Naive thymus-derived CD8-positive, alpha-beta T cell (primary cell): ENCODE measurements at places on chromosomes 7 and 10.

DNA sequence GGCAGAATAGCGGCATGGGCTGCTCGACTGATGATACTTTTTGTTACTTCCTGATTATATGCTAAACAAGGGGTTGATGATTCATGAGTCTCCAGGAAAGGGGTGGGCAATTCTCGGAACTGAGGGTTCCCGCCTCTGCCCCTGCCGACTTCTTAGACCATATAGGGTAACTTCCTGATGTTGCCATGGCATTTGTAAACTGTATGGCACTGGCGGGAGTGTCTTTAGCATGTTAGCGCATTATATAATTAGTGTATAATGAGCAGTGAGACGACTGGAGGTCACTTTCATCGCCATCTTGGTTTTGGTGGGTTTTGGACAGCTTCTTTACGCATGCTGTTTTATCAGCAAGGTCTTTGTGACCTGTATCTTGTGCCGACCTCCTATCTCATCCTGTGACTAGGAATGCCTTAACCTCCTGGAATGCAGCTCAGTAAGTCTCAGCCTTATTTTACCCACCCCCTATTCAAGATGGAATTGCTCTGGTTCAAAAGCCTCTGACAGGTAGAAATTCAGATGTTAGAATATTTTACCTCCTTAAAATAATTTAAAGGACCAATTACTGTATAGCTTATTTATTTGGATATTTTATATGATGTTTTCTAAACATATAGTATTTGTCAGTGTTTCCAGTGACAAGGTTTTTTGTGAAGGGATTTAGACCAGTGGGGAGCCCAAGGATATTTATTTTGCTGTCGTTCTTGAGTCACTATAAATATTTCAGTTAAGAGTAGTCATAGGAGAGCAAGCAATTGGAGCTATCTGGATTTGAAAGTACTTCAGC is 90.1 kb upstream of the PIK3CG start:
- H3K4me1 ChIP-seq, result peaks cover 3% of the 10 kb centered on the region
- no peak for DNase-seq
- H3K27ac ChIP-seq, result no peak overlapping the region
- H3K27me3 ChIP-seq, result peaks cover 10% of the 10 kb centered on the region
- no peak overlapping the region for H3K4me3 ChIP-seq
- no peaks in the 10 kb centered on the region for H3K36me3 ChIP-seq

DNA sequence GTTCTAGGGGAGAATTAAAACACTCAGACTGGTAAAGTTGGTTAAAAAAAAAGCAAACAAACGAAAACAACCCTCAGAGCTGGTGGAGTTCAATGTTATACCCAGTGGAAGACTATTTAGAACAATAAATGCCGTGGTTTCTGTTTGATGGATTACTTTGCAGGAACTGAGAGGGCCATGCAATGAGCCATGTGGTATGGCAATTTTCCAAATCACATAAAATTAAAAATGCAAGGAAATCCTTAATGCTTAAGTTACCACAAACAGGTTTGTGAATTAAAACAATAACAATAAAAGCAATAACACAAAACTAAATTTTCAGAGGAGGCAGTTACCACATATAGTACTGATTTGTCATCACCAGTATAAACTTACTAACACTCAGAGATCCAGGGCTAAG is 96.9 kb downstream of the RTKN2 start:
- DNase-seq, result no peak
- no peaks in the 10 kb centered on the region for H3K27me3 ChIP-seq
- H3K4me3 ChIP-seq, result no peak overlapping the region
- H3K27ac ChIP-seq, result no peak overlapping the region
- H3K4me1 ChIP-seq, result peaks cover 2% of the 10 kb centered on the region

- H3K27me3 ChIP-seq, result no peaks in the 10 kb centered on the region
- H3K36me3 ChIP-seq, result peaks cover 8% of the 10 kb centered on the region
- H3K4me3 ChIP-seq, result peak overlapping the region; percentile 95
- peak overlapping the region; percentile 87 for H3K27ac ChIP-seq
Observed at GRCh38 chr7:112790586-112791003, 402 bp upstream of the TMEM168 start.

- no peak overlapping the region for H3K27ac ChIP-seq
- no peaks in the 10 kb centered on the region for H3K27me3 ChIP-seq
- no peaks in the 10 kb centered on the region for H3K4me1 ChIP-seq
- H3K36me3 ChIP-seq, result no peaks in the 10 kb centered on the region
Observed at GRCh38 chr10:69854511-69855345, 53.0 kb downstream of the COL13A1 start.

GRCh38 chr10:131617113-131617858 is 283.5 kb upstream of the PPP2R2D start:
- H3K4me1 ChIP-seq, result no peaks in the 10 kb centered on the region
- H3K36me3 ChIP-seq, result no peaks in the 10 kb centered on the region
- H3K27me3 ChIP-seq, result peaks cover 25% of the 10 kb centered on the region
- H3K4me3 ChIP-seq, result no peak overlapping the region
- DNase-seq, result no peak

GRCh38 chr7:66307591-66308215 is 102.6 kb downstream of the TPST1 start:
- no peaks in the 10 kb centered on the region for H3K27me3 ChIP-seq
- peaks cover 8% of the 10 kb centered on the region for H3K36me3 ChIP-seq
- no peak overlapping the region for H3K4me3 ChIP-seq
- peaks cover 3% of the 10 kb centered on the region for H3K4me1 ChIP-seq
- DNase-seq, result no peak
- no peak overlapping the region for H3K27ac ChIP-seq

GRCh38 chr7:111833466-111833865 is 271.2 kb upstream of the IMMP2L start:
- H3K27me3 ChIP-seq, result peaks cover 1% of the 10 kb centered on the region
- DNase-seq, result no peak
- H3K4me3 ChIP-seq, result no peak overlapping the region
- H3K27ac ChIP-seq, result no peak overlapping the region
- H3K36me3 ChIP-seq, result no peaks in the 10 kb centered on the region

DNA sequence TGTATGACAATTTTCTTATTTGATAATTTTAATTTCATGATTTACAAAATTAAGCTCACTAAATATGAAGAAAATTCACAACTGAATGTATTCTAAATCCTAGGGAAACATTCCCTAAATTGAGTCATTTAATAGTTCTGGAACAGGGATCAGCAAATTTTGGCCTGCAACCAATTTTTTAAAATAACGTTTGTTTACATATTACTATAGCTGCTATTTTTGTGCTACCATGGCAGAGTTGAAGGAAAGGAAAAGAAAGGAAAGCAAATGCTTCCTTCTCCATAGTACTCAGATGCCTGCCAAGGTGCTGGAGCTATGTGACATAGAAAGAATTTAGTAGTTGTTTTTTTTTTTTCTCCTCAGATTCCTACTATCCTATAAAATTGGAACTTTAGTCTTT is 1307.7 kb upstream of the LRRTM3 start:
- H3K27ac ChIP-seq, result no peak overlapping the region
- no peaks in the 10 kb centered on the region for H3K27me3 ChIP-seq
- H3K4me1 ChIP-seq, result no peaks in the 10 kb centered on the region
- H3K36me3 ChIP-seq, result no peaks in the 10 kb centered on the region
- DNase-seq, result no peak

- no peak overlapping the region for H3K4me3 ChIP-seq
- peaks cover 9% of the 10 kb centered on the region for H3K4me1 ChIP-seq
- no peak for DNase-seq
- H3K27ac ChIP-seq, result no peak overlapping the region
- no peaks in the 10 kb centered on the region for H3K27me3 ChIP-seq
Observed at GRCh38 chr7:117020591-117020973, 67.3 kb downstream of the ST7 start.

DNA sequence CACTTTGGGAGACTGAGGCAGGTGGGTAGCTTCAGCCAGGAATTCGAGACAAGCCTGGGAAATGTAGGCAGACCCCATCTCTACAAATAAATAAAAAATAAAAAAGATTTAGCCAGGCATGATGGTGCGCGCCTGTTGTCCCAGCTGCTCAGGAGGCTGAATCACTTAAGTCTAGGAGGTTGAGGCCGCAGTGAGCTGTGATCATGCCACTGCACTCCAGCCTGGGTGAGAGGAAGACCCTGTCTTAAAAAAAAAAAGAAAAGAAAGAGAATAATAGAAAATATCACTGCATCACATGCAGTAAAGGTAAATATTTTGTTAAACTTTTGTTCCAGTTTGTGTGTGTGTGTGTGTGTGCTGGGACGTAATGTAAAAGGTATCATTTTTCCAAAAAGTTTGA is 3.0 kb downstream of the STRIP2 start:
- peaks cover 17% of the 10 kb centered on the region for H3K4me1 ChIP-seq
- H3K36me3 ChIP-seq, result no peaks in the 10 kb centered on the region
- H3K4me3 ChIP-seq, result no peak overlapping the region
- peaks cover 29% of the 10 kb centered on the region for H3K27me3 ChIP-seq
- H3K27ac ChIP-seq, result no peak overlapping the region

GRCh38 chr10:128275388-128276177 is 149.4 kb upstream of the MKI67 start:
- H3K27me3 ChIP-seq, result peaks cover 48% of the 10 kb centered on the region
- peak overlapping the region; percentile 65 for H3K4me3 ChIP-seq
- no peak for DNase-seq
- peaks cover 7% of the 10 kb centered on the region for H3K4me1 ChIP-seq
- no peaks in the 10 kb centered on the region for H3K36me3 ChIP-seq

GRCh38 chr10:114719311-114719710 is 61.2 kb upstream of the ABLIM1 start:
- no peaks in the 10 kb centered on the region for H3K36me3 ChIP-seq
- no peaks in the 10 kb centered on the region for H3K4me1 ChIP-seq
- no peak overlapping the region for H3K27ac ChIP-seq

GRCh38 chr10:123007558-123008354 is 839 bp downstream of the IKZF5 start:
- peaks cover 9% of the 10 kb centered on the region for H3K36me3 ChIP-seq
- peak; percentile 71 for DNase-seq
- H3K4me3 ChIP-seq, result peak overlapping the region; percentile 99
- H3K27ac ChIP-seq, result peak overlapping the region; percentile 99
- H3K4me1 ChIP-seq, result peaks cover 30% of the 10 kb centered on the region

DNA sequence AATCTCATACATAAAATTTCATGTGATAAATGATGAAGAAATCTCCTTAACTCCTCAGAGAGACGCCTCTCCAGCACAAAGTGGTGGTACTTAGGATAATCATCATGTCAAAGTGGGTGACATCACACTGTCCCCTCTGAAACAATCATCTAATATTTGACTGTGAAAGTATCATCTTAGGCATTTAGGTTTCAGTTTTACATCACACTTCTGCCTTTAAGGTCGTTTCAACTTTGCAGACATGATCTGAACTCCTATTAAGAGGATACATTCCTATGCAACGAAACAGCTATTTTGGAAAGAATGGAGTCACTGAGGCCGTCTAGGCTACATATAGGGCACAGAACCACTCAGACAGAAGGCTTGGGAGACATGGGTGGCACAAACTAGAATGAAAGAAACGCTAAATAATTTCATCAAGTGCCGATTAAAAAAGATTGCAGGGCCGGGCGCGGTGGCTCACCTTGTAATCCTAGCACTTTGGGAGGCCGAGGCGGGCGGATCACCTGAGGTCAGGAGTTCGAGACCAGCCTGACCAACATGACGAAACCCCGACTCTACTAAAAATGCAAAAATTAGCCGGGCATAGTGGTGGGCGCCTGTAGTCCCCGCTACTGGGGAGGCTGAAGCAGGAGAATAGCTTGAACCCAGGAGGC is 2.0 kb downstream of the VOPP1 start:
- peak overlapping the region; percentile 87 for H3K4me3 ChIP-seq
- peaks cover 2% of the 10 kb centered on the region for H3K36me3 ChIP-seq
- H3K4me1 ChIP-seq, result peaks cover 42% of the 10 kb centered on the region
- peak overlapping the region; percentile 85 for H3K27ac ChIP-seq
- no peak for DNase-seq
- no peaks in the 10 kb centered on the region for H3K27me3 ChIP-seq

- no peaks in the 10 kb centered on the region for H3K36me3 ChIP-seq
- no peak for DNase-seq
- no peak overlapping the region for H3K27ac ChIP-seq
- no peak overlapping the region for H3K4me3 ChIP-seq
- H3K27me3 ChIP-seq, result peaks cover 19% of the 10 kb centered on the region
Observed at GRCh38 chr10:118983263-118983662, 46.3 kb upstream of the NANOS1 start.

- H3K27ac ChIP-seq, result peak overlapping the region; percentile 40
- H3K4me1 ChIP-seq, result peaks cover 33% of the 10 kb centered on the region
- peak; percentile 72 for DNase-seq
- H3K27me3 ChIP-seq, result no peaks in the 10 kb centered on the region
Observed at GRCh38 chr10:46255801-46256747, 30.7 kb upstream of the ANTXRL start.

- no peaks in the 10 kb centered on the region for H3K36me3 ChIP-seq
- peaks cover 14% of the 10 kb centered on the region for H3K27me3 ChIP-seq
- H3K4me3 ChIP-seq, result peak overlapping the region; percentile 60
- H3K27ac ChIP-seq, result no peak overlapping the region
- DNase-seq, result peak; percentile 80
Observed at GRCh38 chr7:2709553-2710285, 21.7 kb downstream of the AMZ1 start.

DNA sequence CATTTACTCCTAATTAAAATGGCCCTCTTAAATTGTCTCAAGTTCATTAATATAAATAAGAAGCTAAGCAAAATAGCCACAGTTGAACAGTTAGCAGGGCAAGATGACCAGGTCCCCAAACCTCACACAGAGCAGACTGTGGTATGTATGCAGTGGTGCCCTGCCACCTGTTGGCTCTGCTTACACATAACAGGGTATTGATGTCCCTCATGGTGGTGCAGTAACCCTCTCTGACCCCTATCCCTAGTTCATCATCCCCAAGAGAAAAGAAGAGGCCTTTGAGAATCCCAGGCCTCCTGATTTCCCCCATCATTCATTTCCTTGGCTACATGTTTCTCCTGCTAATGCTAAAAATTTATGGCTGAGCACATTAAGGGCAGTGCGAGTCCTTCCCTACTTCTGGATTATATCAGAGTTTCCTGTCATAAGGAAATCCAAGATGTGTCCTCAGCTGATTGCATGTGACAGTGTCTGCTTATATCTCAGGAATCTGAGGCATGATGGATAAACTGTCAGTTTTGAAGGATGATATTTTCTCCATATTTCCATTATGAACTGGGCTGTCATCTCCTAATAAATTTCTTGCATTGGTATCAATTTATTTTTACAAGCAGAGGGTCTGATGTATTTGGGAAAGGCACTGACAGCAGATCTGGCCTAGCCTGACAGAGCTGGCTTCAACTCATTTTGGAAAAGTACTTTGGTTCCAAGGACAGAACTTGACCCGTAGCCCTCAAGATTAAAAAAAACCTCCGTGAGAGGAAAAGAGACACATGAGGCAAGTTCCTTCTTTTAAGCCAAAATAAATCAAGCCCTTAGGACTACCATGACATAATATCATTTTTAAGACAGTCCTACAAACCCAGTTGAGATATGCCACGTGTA is 880.6 kb downstream of the LRMDA start:
- no peak for DNase-seq
- H3K4me3 ChIP-seq, result no peak overlapping the region

DNA sequence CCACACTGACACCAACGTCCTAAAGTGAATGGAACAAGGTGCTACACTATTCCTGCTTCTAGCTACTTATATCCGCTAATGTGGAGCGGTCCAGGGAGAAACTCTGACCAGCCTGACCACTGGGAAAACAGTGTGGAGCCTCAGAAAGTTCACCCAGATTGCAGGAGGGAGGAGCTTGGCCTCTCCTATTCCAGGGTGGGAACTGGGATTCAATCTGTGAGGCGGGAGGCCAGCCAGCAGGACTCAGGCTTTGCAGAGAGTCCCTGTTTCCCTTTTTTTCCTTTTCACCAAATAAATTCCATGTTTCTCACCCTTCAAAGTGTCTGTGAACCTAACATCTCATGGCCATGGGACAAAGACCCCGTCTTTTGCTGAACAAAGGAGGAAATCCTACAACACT is 86.4 kb upstream of the SEMA3C start:
- H3K4me1 ChIP-seq, result no peaks in the 10 kb centered on the region
- H3K36me3 ChIP-seq, result no peaks in the 10 kb centered on the region
- no peak overlapping the region for H3K4me3 ChIP-seq
- H3K27ac ChIP-seq, result no peak overlapping the region
- no peak for DNase-seq
- no peaks in the 10 kb centered on the region for H3K27me3 ChIP-seq
